CD4-positive, alpha-beta T cell treated with Interleukin-15 for 1 hour (primary cell): ENCODE measurements at places on chromosomes 13 and 19.

- no peak for DNase-seq
These were observed 38.8 kb upstream of the ALOX5AP start for GRCh38 chr13:30696278-30697176.

DNA sequence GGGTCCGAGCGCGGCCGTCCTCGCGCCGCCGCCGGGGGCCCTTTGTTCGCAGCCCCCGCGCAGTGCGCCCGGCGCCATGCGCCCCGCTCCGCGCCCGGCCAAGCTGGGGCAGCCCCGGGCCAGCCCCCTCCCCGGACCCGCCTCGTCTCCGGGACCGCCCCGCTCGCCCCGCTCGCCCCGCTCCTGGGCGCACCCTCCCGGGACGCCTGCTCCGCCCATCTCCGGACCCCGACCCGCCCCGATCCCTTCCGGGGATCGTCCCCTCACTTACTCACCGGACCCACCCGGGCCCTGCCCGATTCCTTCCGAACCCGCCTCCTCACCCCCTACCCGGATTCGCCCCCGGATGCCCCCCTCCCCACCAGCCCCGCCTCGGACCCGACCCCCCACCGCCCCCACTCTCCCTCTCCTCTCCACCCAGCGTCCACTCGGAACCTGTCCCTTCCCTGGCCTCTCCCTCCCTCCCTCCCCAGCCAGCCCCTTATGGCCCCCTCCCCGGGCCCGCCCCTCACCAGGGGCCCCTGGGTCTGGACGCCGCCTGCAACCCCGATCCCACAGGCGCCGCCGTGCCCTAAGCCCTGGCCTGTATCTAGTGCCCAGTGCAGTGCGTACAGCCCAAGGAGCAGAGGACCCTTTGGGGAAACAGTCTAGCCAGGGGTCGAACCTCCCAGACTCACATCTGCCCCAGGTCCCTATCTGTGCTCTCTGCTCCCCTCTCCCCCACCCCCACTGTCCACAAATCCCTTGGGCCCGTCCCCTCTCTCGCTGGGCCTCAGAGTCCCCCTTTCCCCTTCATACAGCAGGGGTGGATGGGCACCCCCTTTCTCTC lies at the start of gene CPAMD8:
Gene CPAMD8, minus strand, starts transcription at position 105 of the 829 bp plus-strand sequence. CDS start 168 bp downstream, outside the sequence.
- no peak for DNase-seq

DNA sequence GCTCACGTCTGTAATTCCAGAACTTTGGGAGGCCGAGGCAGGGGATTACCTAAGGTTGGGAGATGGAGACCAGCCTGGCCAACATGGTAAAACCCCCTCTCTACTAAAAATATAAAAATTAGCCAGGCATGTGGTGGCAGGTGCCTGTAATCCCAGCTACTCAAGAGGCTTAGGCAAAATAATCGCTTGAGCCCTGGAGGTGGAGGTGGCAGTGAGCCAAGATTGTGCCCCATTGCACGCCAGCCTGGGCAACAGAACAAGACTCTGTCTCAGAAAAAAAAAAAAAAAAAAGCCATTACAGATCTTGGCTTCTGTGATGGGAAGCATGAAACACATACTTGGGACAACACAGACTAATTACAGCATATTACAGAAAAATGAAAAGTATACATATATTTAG lies 1404.5 kb upstream of the SPRY2 start:
- no peak for DNase-seq

- DNase-seq, result no peak
These were observed 81.2 kb downstream of the NHLRC3 start for GRCh38 chr13:39119422-39119821.

- DNase-seq, result no peak
These were observed 313.2 kb downstream of the SHISA2 start for GRCh38 chr13:25738342-25739196.

DNA sequence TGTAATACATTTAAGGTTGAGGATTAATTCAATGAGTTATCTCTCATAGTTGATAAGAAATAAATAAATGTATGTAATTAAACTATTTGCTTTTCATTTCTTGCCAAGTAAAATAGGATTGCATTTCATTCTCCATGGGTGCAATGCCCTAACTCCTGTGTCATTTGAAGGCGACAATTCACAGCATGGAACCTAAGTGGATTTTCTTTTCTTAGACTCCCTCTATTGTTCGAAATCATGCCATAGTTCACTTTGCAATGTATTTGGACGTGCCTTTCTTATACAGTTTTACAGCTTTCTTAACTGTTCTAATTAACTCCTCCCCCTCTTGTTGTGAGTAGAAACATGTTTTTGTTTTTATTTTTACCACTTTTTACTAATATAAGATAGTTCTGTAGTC lies 263.0 kb downstream of the B3GLCT start:
- no peak for DNase-seq

- DNase-seq, result no peak
These were observed 10.5 kb upstream of the RAP2A start for GRCh38 chr13:97423300-97424045.

- DNase-seq, result no peak
These were observed 138.2 kb downstream of the CRYL1 start for GRCh38 chr13:20387441-20387971.

- DNase-seq, result no peak
These were observed 9.3 kb downstream of the CDC16 start for GRCh38 chr13:114243971-114244370.

DNA sequence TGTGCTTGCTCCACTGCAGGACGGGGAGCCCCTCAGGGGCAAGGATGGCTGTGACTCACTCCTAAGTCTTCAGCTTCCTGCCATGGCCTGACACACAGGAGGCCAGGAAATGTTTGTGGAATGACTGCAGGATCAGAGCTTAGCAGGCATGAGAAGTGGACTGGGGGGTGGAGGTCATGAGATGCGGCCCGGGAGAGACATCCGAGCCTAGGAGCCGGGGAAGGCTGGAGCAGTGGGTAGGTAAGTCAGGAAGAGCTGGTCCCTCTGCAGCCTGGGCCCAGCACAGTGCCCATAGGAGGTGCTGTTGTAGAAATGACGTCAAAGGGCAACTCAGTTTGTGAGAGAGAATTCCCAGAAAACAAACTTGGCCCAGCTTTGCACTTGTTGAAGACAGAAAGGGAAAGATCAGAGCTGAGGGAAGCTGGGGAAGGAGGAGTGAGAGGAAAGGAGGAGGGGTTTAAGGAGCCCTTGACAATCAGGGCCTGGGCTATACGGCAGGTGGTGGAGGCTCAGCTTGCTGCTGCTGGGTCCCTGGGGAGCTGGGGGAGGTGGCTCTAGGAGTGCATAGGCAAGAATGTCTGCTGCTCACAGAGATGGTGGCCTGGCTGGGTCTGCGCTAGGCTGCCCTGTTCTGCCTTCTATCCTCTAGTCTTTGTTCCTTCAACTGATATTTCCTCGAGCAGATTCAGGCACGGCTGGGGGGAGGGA lies 18.5 kb downstream of the POU2F2 start:
- DNase-seq, result peak; percentile 69

DNA sequence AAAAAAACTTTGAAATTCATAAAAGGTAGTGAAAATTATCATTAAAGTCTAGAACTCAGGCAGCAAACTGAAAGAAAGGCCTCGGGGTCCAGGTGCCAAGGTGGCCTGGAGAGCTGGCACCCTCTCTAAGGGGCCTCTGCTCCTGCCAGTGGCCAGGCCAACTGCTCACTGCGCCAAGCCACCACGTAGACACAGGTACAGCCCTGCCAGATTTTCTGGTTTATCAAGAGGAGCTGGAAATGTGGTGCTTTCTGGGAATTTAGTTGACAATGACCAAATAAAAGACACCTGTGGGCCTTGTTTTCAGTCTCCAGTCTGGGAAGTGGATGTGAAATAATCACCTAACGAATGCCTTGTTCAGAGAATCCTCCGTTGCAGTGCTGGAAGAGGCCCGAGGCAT lies 22.8 kb downstream of the ZNF574 start:
- no peak for DNase-seq

GRCh38 chr13:113763254-113763653 lies 4.2 kb downstream of the TMEM255B start:
- DNase-seq, result no peak

GRCh38 chr13:112455476-112456059 lies 79.4 kb downstream of the SPACA7 start:
- no peak for DNase-seq

DNA sequence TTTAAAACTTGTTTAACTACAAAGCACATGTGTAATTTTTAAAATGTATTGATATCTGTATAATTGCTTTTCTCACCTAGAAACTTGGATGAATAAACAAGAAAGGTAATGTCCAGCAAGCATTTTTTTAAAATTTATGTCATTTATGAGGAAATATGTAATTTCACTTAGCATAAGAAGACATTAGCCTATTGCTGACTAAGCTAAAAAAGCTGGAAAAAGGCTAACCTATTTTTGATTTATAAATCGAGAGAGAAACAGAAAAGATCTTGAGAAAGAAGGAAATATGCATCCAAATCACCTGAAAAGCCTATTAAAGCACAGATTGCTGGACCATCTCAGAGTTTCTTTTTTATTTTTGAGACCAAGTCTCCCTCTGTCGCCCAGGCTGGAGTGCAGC lies 1181.3 kb downstream of the SLITRK1 start:
- DNase-seq, result no peak

- no peak for DNase-seq
These were observed 36.7 kb downstream of the FAAP24 start for GRCh38 chr19:33008738-33009137.

DNA sequence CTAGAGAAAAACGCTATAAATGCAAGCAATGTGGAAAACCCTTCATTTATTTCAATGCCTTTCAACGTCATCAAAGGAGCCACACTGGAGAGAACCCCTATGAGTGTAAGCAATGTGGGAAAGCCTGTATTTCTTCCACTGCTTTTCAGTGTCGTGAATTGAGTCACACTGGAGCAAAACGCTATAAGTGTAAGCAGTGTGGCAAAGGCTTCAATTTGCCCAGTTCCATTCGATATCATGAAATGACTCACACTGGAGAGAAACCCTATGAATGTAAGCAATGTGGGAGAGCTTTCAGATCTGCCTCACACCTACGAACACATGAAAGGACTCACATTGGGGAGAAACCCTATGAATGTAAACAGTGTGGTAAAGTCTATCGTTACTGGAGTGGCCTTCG lies 27.4 kb downstream of the ZNF20 start:
- no peak for DNase-seq

GRCh38 chr19:9953802-9954542 lies 17.7 kb upstream of the OLFM2 start:
- no peak for DNase-seq

GRCh38 chr13:40269086-40269485 lies 397.4 kb downstream of the FOXO1 start:
- no peak for DNase-seq

DNA sequence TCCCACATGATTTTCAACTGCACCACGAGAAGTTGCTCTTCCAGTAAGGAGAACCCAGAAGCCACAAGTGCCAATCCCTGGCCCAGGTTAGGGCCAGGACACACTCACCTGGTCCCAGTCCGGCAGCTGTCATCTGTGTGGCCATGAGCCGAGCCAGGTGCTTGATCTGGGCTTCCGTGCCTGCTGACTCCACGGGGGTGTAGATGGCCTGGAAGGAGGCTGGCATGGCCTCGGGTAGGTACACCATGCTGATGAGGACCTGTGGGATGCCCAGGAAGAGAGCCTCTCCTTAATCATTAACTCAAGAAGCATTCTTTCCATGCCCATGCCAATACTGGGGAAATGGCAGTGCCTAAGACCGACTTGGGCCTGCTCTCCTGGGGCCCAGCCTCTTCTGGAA lies 19.9 kb upstream of the RSPH6A start:
- no peak for DNase-seq

DNA sequence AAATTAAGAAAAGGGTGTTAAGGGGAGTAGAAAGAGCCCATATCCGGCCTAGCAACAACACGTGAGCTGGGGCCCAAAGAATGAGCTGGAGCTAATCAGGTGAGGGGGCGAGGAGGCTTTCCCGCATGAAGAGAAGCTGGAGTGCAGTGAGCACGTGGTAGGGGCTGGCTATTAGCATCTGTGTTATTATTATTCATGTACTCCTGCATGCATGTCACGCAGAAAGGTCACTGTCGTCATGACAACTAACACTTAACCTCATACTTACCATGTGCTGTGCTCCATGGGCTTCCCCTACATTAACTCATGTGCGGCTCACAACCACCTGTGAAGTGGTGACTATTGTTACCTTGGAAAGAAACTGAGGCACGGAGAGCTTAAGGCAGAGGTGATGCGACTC lies 227.6 kb upstream of the UBL3 start:
- no peak for DNase-seq
